AG04449 (cell line): ENCODE measurements at places on chromosomes 3 and 15.

DNA sequence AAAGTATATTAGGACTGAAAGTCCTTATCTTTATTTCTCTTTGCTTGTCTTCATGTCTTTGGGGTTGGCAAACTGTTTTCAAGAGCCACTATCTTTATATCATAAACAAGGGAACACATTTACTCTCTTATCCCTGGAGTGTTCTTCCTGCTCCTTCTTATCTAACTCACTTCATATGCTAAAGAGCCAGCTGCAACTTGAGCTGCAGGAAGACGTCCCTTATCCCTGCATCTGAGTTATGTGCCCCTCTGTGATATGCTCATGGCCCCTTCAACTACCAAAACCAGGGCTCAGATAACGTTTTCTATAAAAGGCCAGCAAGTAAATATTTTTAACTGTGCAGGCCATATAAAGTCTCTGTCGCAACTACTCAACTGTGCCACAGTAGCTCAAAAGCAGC, 137.0 kb upstream of the CRBN start:
- no peak for DNase-seq

DNA sequence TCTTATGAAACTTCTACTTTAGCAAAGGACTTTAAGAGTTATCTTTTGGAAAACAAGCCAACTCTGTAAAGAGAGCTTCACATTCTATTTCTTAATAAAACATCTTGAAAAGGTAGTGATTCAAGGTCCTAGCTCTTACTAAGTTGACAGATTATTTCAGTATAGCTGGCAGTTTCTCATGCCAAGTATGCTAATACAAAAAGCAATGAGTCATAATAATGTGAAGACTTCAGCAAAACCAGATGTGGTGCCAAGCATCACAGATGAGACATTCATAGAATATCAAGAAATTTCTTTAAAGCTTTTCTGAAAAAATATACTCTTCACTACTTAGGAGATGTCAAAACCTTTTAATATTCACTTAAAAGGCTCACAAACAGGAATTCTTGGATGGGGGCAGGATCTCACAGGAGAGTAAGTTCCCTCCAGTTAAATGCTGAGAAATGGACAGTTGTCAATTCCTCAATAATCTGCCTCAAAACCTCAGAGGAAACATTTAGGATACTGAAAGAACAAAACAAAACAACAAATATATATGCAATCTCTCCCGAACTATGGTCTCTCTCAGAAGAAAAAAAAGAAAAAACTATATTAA, 45.6 kb downstream of the DCBLD2 start:
- DNase-seq: peak; percentile 82

- no peak for DNase-seq
Observed at GRCh38 chr15:69880571-69881301, 217.0 kb downstream of the TLE3 start.

- DNase-seq: no peak
Observed at GRCh38 chr3:25782636-25782937, 656 bp downstream of the NGLY1 start.

GRCh38 chr3:25306066-25306465, 122.0 kb upstream of the RARB start:
- no peak for DNase-seq

DNA sequence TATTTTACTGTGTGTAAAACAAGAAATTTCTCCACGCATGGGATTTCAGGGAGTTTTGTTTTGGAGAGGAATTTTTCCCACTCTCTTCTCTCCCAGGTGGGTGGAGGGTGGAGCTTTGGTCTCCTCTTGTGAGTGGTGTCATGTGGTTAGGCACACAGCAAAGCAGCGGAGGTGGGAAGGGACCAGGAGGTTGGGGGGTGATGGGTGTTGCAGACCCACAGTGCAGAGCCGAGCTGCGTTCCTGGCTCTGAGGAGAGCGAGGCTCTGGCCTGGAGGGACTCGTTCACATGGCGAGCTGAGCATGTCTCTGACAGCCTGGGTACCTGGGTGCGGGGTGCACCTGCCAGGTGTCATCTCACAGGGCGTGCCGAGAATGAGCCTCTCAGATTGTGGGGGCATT, 87.8 kb downstream of the RYR3 start:
- DNase-seq: no peak

GRCh38 chr3:77149382-77149781, 109.5 kb downstream of the ROBO2 start:
- DNase-seq: no peak

GRCh38 chr3:192011137-192011536, 550.2 kb downstream of the PYDC2 start:
- DNase-seq: no peak

- DNase-seq: no peak
Observed at GRCh38 chr3:75978686-75979085, 193.3 kb upstream of the ZNF717 start.

GRCh38 chr3:181920409-181920808, 208.7 kb downstream of the SOX2 start:
- no peak for DNase-seq

DNA sequence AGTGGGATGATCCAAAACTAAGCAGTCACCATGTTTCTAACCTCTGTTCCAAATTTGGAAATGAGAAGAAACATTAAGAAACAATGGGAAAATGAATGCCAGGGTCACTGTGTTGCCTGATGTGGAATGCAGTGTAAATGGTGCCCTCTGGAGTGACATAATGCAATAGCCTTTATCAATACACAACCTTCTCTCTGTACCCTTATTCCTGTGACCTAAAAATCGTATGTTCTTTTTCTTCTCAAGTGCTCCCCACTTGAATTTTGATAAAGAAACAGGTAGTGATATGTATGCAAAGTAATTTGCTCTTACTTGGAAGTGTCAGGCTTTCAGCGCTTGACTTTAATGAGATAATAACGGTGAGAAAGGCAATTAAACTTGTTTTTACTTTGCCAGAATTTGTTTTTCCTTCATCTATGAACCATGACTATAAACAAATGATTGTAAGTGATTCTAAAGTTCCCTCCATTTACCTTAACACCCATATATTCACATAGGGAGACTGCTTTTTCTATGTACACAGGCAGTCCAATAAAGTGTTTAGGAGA, 145.8 kb upstream of the THRB start:
- DNase-seq: no peak

- DNase-seq: no peak
Observed at GRCh38 chr3:26104851-26105251, 315.0 kb downstream of the OXSM start.

- DNase-seq: no peak
Observed at GRCh38 chr3:118347396-118348168, 687.1 kb downstream of the IGSF11 start.

- DNase-seq: no peak
Observed at GRCh38 chr3:105502333-105502732, 135.6 kb downstream of the ALCAM start.

DNA sequence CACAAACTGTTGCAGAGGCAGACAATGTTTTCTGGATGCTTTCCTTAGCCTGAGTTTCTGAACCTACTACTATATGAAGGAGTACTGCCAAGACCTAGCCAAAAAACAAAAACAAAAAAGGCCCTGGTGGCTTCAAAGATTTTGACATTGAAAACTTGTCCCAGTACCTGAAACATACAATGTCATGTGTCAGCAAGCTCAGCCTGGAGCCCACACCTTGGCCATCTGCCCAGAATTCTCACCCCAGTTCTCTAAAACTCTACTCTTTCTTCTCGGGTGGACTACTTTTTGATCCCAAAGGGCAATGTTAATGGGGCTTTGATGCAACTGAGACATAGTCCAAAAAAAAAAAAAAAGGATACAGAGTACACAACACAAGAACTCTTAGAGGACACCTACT, 81.4 kb downstream of the FAM174B start:
- DNase-seq: no peak

- no peak for DNase-seq
Observed at GRCh38 chr15:57854531-57854930, 148.0 kb downstream of the POLR2M start.
